ENCODE measurements at places on chromosomes 6 and 20.
A peak's percentile ranks its signal among the peaks of the same experiment; 100 is the strongest.

DNA sequence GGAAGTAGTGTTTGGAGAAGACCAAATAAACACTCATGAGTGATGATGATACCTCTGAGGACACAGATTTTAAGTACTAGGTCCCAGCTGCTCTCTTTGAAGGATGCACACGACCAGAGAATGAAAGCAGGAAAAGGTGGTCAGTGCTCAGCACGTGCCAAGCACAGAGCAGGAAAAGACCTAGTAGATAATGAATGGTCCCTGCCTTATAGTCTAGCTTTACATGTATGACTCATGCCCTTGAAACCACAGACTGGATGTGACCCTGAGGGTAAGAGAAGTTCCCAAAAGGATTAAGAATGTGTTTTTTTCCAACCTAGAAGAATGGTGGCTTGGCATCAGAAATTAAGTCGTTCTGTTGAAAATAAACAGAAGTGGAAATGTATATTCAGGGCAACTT is 2.8 kb upstream of the MC3R start:
- DNase-seq = no peak

DNA sequence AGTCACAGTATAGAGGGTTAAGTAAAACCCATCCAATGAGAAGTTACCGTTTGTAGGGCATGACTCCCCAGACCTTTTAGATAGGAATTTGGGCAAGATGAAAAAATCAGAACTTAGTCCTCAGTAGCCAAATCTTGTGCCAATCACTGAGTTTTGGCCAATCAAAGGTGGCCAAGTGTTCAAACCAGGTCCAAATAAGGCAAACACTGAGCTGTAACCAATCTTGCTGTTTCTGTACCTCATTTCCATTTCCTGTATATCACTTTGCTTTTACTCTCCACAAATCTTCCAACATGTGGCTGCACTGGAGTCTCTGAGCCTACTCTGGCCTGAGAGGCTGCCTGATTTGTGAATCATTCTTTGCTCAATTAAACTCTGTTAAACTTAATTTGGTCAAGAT is 81.8 kb upstream of the GPR6 start:
- no peak for DNase-seq

GRCh38 chr20:57440678-57441509 is 49.7 kb downstream of the RBM38 start:
- DNase-seq = no peak

GRCh38 chr20:50716518-50716917 is 14.9 kb upstream of the PARD6B start:
- no peak for DNase-seq

DNA sequence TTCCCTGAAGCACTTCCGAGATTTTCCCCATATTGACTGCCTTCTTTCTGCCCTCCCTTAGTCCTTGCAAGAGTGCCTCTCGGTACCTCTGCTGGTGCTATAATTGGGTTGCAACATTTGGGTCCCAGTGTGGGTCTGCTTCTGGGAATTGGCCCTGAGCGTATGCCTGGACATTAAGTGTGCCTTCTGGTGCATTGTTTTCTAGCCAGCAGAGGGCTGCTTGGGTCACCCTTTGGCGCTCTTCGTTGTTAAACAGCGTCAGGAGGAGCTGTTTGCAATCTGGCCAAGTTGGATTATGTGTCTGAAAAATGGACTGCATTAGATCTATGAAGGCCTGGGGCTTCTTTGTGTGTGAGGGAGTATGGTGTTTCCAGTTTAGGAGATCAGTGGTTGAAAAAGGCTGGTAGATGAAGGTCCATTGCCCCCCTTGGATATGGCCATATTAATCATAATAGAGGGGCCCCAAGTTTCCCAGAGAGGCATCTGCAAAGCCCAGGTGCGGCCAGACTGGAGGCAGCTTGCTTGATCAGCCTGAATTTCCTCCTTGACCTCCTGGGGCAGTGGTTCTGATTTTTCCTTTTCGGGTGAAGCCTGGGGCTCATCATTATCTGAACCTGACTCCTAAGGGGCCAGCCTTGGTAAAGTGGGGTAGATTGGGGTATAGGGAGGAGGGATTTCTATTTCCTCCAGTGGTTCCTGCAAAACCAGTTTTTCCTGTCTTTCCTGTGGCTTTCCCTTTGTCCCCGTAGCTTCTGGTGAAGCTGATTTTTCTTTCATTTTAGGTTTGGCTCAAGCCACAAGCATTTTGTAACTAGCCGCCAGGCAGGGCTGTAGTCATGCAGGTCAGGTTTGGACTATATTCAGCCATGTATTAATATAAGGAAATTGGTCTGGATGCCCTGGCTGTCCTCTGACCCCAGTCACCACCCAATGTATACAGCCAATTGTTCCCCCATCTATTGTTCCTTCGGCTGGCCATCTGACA is 85.4 kb upstream of the GPR6 start:
- DNase-seq = no peak

DNA sequence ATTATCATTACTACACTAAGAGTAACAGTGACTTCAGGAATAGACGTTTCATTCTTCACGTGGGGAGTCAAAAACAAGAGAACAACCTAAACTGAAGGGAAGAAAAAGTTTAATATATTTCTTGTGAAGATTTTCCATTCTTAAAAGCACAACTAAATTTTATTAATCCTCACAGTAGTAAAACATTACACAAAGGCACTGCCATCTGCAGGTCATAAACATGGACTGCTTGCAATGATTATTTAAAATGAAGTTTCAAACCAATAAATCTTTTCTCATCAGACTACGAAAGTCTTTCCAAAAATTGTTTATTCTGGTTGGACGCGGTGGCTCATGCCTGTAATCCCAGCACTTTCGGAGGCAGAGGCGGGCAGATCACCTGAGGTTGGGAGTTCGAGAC is 2.6 kb downstream of the NCOA5 start:
- DNase-seq = no peak

- no peak for DNase-seq
Observed at GRCh38 chr20:47544852-47545251, 43.2 kb downstream of the NCOA3 start.

GRCh38 chr20:59291740-59292383 is 8.5 kb upstream of the EDN3 start:
- no peak for DNase-seq

- DNase-seq = no peak
Observed at GRCh38 chr6:56750686-56751085, 108.0 kb upstream of the DST start.

DNA sequence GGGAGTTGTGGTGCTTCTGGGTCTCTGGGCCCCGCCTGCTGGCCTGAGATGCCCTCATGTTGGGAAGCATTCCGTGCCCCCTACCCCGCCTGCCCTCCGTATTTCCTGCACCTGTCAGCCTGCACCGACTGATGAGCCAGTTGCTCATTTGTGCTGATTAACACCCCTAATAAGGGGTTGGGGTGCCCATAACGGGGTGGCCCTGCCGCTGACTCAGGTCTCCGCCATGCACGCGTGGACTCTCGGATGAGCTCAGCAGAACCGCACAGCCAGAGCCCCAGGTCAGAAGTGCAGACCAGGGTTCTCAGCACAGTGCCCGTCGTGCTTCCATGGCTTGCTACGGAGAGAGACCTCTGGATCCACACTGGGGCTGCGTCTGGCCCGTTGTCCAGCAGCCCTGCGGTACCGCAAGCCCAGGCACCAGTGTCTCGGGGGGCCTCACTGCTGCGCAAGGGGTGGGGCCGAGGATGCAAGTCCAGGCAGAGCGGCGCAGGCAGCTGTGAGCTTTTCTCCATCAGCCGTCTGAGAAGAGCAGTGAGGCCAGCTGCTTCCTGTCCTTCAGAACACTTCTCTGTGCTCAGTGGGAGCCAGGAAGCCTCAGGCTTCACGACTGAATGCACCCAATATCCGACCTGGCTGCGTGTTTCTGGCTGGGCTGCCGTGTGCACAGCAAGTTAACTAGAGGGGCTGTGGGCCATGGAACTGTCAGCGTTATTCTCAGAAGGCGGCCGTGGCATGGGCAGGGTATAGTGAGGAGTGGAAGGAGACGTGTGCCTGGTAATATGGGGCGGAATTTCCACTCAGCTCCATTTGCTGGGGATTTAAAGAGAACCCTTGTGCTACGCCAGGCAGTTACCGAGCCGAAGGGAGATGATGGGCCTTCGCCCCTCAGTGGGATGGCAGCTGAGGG is 18.6 kb downstream of the MTG2 start:
- DNase-seq = no peak

GRCh38 chr6:2240961-2241360 is 4.4 kb downstream of the GMDS start:
- no peak for DNase-seq

DNA sequence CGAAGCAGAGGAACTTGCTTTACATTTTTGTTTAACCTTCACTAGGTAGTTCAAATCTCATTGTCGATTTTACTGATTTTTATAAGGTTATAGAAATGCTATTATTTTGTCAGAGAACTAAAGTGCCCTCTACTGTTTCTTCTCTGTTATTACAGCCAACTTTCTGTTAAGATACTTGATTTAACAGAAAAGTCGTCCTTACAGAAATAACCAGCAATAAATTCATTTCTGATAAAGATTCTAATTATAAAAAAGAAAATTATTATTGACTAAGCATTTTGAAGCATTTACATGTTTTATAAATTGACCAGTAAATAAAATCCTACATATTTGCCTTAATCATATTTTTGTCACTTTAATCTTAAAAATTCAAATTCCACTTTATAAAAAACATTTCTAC is 60.8 kb downstream of the OGFRL1 start:
- DNase-seq = no peak

- no peak for DNase-seq
Observed at GRCh38 chr20:532530-532929, 11.1 kb downstream of the CSNK2A1 start.

DNA sequence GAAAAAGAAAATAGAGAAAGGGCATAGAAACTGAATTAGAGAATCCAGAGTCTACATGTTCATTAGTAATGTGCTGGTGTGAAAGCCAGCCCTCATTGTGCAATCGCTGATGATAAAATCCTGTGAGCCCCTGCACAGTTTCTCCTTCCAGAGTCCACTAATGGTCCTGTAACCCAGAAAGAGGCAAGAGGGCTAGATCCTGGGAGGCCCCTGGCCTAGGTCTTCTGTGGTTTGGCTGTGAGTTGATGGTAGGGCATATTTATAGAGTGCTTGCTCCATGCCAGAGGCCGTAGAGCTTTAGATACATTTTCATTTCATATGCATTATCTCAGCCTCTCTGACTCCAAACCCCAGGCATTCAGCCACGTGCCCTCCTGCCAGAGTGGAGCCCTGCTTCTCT is 94.9 kb upstream of the MTHFD1L start:
- DNase-seq = no peak

DNA sequence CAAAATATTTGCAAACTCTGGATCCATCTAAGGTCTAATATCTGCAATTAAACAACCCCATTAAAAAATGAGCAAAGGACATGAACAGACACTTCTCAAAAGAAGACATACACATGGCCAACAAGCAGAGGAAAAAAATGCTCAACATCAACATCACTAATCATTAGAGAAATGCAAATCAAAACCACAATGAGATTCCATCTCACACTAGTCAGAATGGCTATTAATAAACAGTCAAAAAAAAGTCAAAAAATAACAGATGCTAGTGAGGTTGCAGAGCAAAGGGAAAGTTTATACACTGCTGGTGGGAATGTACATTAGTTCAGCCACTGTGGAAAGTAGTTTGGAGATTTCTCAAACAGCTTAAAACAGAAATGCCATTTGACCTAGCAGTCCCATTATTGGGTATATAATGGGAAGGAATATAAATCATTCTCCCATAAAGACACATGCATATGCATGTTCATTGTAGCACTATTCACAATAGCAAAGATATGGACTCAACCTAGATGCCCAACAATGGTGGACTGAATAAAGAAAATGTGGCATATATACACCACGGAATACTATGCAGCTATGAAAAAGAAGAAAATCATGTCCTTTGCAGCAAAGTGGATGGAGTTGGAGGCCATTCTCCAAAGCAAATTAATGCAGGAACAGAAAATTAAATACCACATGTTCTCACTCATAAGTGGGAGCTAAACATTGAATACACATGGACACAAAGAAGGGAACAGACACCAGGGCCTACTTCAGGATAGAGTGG is 9.1 kb downstream of the ZNFX1 start:
- no peak for DNase-seq

DNA sequence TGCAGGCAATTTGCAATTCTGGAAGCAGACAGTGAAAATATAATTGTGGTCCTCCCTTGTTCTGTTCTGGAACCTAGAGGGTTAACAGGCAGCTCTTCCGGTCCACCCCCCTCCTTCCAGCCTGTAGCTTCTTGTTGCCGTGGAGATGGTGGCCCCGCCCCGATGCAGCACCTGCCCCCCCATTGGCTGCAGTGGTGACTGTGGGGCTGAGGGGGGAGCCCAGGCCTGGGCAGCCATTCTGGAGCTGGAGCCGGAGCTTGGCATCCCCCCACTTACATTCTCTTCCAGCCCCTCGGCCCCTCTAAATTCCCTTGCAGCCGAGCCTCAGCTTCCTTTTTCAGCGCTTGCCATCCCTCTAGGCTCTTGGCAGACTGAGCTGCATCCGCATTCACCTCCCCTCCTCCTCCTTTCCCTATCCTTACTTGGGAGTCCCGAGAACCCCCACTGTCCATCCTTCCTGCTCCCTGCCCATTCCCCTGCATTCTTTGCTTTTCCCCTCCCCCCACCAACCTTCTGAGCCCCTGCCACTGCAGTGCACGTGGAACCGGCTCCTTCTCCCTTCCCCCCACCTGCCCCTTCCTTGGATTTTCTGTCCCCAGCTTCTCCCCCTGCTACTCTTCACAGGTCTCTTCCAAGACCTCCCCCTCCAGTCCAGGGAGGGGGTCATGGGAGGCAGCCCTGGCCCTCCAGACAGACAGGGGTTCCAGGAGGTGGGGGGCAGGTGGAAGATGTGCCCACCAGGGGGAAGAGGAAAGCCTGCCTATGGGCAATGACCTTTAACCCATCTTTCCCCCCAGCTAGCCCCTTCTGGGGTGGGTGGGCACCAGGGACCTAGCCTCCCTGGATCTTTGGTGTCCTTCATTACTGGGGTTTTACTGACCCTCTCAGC is 11.4 kb downstream of the SYNGAP1 start:
- peak; percentile 36 for DNase-seq

Data from activated naive CD4-positive, alpha-beta T cell (primary cell).